ENCODE measurements at places on chromosomes 3 and 15. TPM values are rescaled to one million over a fixed set of nuclear protein-coding genes. Genes with fewer than 3 reads are reported as not detected.

ADAMTS7 gene
- polyA plus RNA-seq = 5.0 TPM

LRRC2 gene
- polyA plus RNA-seq = 4.2 TPM

CDC25A gene
- polyA plus RNA-seq = 2.1 TPM

LEKR1 gene
- 0.17 TPM for polyA plus RNA-seq

ZNF639 gene
- polyA plus RNA-seq = 17.6 TPM

ANKRD28 gene
- polyA plus RNA-seq = 114 TPM

CNTN6 gene
- polyA plus RNA-seq = not detected

PRSS50 gene
- polyA plus RNA-seq = not detected

SH2D7 gene
- 0.04 TPM for polyA plus RNA-seq

SCG5 gene
- polyA plus RNA-seq = 44.4 TPM

NLGN1 gene
- polyA plus RNA-seq = 1.7 TPM

C3orf38 gene
- 18.0 TPM for polyA plus RNA-seq

MITF gene
- 32.2 TPM for polyA plus RNA-seq
